RWPE1 (cell line): ENCODE measurements at places on chromosomes 16 and 17.

DNA sequence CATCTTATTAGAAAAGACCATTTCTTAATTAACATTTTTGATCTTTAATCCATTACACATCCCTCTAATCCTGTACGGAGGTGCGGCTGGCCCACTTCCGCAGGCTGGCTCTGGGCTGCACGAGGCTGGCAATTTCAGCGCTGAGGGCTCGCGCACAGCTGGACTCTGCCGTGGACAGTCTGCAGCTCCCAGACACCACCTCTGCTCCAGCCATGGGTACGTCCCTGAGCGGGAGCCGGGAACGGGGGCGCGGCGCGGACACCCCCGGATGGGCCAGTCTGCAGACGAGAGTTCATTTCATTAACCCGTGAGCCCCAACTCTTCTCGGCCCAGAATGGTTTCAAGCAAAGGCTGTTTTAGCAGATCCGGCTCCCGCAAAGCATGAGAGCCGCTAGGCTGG lies 87.9 kb downstream of the ZNF423 start:
- no peak for DNase-seq

- DNase-seq = peak; percentile 77
These were observed 27.0 kb upstream of the NF1 start for GRCh38 chr17:31067691-31068184.

GRCh38 chr16:5321930-5322329 lies 224.3 kb upstream of the EEF2KMT start:
- no peak for DNase-seq

- peak; percentile 25 for DNase-seq
These were observed 10.4 kb upstream of the WFDC1 start for GRCh38 chr16:84284154-84284722.

DNA sequence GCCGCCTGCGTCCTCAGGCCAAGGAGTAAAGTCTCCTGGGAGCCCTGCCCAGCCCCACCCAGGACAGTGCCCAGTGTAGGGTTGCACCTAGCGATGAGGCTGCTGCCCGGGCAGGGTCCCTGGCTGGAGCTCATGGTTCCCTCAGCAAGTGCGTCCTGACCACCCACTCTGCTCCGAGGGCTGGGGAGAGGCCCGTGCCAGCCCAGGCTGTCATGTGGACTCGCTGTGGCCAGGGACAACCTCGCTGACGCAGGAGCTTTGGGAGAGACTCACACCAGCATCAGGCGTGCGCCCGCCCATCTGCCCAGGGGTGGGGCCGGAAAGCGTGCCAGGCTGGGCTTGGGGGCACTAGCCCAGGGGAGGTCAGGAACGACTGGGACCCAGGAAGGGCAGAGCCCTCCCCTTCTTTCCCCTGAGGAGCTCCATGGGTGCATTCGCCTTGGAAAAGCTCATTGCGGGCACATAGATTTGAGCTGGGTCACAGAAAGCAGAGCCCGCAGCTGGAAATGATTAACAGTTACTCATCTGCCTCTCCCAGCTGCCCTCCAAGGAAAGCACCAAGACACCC lies 19.7 kb downstream of the DPEP1 start:
- DNase-seq = peak; percentile 78

DNA sequence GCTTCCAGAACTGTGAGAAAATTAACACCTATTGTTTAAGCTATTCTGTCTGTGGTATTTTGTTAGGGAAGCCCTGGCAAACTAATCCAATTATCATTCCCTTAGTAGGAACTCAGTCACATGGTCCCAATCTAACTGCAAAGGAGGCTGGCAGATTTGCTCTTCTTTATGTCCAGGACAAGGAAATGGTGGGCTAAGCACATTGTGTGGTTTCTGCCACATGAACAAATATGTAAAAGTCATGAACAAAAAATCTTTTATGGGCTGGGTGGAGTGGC lies 278.6 kb upstream of the RPL38 start:
- DNase-seq = no peak

GRCh38 chr16:86086471-86086870 lies 187.5 kb downstream of the IRF8 start:
- no peak for DNase-seq

DNA sequence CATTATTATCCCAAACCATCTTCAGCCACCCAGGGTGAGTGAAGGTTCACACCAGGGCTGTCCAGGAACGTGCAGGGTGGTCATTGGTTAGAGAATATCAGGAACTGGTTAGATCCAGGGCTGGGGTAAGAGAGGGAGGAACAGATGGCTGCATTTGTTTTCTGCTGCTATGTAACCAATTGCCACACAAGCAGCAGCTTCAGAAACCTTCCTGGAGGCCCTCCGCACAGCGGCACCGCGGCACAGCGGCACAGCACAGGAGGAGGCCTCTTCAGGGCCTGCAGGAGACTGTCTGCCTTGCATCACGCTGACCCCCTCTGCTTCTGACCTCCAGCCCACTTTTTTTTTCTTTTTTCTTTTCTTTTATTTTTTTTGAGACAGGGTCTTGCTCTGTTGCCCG lies 86.1 kb downstream of the KCNJ12 start:
- DNase-seq = no peak

DNA sequence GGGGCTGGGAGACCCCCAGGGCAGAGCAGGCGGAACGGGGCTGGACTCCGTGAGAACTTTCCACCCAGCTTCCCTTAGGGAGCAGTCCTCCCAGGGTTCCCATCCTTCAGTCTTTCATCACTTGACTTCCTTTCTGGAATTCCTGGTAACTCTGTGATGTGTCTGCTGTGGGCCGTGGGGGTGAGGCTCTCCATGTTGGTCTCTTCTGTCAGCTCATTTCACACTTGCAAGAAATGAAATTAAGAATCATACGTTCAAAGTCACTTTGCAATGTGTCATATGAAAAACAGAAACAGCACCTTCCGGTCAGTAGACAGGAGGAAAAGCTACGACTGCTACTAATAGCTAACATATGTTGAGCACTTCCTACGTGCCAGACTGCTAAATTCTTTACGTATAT lies 5.4 kb upstream of the BBS2 start:
- no peak for DNase-seq

DNA sequence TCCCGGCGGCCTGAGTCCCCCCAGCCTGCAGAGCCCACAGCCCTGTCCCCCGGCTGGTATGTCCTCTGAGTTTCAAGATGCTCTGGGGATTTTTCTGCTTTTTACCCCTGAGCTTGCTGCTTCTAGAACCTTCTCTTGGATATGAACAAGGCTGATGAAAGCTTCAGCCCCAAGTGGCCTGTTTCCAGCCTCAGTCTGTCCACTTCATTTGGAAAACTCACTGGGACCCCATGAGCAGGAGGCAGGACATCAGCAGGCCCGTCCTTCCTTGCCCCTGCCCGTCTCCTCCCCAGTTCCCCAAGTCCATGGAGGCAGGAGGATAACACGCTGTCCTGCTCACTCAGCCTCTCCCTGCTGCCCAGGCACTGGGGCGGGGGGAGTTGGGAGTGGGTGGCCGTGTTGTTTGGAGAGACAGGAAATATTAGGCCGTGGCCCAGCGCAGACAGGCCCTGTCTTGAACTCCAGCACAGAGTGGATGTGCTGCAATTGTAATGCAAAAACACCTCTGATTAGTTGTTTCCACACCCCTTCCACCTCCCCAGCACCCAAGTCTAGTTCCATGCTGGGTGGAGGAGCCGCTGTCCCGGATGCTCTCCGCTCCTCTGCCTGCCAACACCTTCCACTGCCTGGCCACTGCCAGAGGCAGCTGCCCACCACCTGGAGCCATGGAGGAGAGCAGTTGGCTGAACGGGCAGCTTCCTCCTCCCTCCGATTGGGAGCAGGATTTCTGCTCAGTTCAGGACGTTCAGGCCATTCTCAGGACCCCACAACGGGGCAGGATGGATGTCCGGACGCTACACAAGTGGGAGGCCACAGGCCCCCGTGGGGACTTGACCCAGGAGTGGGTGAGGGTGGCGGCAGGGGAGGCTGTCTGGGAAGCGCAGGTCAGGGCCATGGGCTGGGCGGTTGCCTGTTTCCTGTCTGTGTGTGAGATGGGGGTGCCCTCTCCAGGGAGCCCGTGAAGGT lies 216.9 kb upstream of the GSE1 start:
- peak; percentile 76 for DNase-seq

DNA sequence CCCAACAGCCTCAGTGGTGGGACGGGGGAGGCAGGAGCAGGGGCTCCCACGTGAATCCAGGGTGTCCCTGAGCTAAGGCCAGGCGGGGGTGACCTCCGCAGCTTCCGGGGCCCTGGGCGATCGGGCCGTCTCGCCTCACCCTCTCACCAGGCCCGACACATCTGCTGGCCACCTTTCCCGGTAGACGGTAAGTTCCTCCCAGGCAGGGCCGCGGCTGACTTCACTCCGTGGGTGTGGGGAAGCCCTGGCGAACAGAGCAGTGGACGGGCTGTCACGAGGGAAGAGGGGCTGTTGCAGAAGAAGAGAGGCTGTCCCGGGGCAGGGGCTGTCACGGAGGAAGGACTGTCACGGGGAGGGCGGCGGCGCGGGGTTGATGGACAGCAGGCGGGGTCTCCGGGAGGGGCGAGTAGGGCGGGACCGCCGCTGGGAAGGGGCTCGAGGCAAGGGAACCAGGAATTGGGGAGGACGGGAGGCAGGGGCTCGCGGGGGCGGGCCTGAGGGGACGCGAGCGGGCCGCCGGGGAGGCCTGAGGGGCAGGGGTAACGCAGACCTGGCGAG lies 498 bp downstream of the PKMYT1 start:
- DNase-seq = no peak

GRCh38 chr17:189444-189843 lies 8.0 kb upstream of the DOC2B start:
- no peak for DNase-seq

DNA sequence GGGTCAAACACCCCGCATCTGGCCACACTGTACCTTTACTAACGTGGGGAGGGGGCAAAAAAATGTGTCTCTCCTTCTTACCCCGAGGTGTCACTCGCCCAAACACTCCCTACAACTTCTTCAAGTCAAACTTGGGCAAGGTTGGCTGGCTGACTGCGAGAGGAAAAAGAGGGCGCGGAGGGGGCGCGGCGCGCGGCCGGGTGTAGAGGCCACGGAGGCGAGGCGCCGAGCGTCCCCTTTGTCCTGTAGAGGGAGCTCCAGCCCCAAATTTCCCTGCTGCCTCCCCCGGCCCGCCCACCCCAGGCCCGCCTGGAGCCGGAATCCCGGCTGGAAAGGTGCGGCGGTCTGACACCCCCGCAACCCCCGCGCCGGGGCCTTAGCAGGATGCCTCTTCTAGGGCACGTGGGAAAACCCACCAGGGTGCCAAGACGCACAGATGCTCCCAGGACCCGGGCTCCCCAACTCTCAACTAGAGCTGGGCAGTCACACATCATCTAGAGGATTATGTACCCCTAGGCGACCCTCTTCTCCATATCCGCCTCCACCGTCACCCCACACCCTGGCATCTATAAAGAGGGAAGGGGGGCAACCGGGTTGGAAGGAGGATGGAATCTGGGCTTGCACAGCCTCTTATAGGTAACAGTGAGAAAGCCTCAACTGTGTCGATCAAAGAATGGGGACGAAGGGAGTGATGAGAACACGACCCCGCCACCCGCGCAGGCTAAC lies 4.2 kb downstream of the IRX3 start:
- DNase-seq = peak; percentile 48

DNA sequence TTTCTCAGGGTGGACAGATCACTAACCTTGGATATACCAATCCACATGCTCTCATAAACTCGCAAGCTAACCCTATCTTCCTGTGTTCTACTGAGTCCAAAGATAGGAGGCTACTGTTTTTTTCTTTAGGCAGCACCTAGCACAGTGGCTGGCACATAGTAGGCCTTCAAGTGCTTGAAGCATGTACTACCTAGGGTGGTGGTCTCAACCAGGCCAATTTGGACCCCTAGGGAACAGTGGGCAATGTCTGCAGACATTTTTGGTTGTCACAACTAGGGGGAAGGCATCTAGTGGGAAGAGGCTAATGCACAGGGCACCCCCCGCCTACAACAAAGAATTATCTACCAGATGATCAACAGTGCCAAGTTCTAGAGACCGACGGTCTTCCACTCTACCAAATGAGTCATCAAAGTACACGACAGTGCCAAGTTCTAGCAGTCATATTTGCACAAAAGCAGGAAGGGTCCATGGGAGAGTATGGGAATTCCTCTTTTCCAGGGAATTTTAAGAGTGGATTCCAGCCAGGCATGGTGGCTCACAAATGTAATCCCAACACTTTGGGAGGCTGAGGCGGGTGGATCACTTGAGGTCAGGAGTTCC lies 390.3 kb downstream of the SLC39A11 start:
- no peak for DNase-seq

DNA sequence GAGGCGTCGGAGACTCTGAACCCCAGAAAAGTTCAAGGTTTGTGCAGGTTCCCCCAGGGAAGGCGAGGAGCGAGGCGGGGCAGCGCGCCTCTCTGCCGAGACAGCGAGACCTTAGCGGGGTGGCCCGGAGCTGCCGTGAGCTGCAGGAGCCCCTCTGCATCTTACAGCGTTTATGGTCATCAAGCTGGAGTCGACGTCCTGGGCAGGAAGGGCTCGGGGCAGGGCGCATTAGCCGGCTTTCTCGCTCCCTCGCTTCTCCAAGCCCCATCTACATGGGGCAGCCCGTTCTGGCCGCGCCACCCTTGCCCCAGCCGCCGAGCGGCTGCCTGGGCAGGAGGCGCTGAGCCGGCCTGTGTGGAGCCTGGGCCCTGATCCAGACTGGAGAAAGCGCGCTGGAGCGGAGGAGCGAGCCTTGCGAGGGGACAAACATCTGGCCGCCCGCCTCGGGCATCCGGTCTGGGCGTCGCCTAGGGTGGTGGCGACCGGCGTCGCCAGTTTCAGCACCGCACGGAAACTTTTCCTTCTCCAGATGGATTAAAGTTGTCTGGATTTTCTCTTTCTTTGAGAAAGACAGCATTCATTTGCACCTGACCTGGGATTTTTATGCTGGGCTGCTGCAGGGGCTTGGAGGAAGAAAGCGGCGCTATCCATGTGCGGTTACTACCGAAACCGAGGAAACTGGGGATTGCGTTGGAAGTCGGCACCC lies 750 bp downstream of the TMEM132E start:
- DNase-seq = no peak

DNA sequence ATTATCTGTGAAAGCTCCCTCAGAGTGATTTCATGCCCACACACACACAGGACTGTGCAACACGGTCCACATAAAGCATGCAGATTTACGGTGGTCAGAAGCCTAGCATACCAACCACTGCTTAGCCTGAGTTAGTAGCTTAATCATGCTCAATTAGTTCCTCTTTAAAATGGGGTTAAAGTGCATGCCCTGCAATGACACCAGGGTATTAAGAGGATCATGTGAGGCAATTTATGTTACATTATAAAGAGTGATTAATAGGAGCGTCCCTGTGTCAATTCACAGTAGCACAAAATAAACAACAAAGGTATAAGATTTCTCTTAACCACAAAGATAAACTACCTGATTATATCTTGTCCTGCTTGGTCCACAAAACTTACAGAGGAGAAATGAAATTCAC lies 39.8 kb downstream of the C17orf67 start:
- no peak for DNase-seq

- DNase-seq = no peak
These were observed 3.0 kb upstream of the VAT1L start for GRCh38 chr16:77785373-77785764.
